ENCODE measurements at places on chromosomes 5 and 9. TPM values are rescaled to one million over a fixed set of nuclear protein-coding genes. Genes with fewer than 3 reads are reported as not detected.

Gene TAF11L13
- total RNA-seq: not detected

GRCh38 chr5:18433336-18433735 lies 799.1 kb downstream of the TAF11L14 start:
- H3K27ac ChIP-seq: no peak overlapping the region
- no peaks in the 10 kb centered on the region for H3K36me3 ChIP-seq
- no peak for ATAC-seq
- no peaks in the 10 kb centered on the region for H3K27me3 ChIP-seq
- no peak overlapping the region for H3K4me3 ChIP-seq

- H3K4me1 ChIP-seq: no peaks in the 10 kb centered on the region
- H3K4me3 ChIP-seq: no peak overlapping the region
- H3K27me3 ChIP-seq: peaks cover 18% of the 10 kb centered on the region
Measured at GRCh38 chr9:117737721-117738226, 33.6 kb downstream of the TLR4 start.

DNA sequence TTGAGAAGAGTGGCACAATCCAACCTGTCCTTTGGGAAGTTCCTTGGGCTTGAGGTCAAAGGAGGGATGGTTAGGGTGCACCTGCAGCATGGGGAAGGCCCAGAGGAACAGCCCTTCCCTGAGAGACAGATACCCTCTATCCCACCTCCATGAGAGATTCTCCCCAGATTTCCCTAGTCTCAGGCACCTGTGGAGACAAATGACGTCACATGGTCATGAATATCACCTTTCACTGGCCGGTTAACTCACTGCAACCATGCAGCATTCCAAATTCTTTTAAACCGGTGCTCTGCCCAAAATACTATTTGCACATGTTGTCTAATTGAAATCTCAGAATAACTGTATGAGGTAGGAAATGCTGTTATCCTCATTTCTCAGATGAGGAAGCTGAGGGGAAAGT lies 15.6 kb upstream of the TRIO start:
- H3K36me3 ChIP-seq: no peaks in the 10 kb centered on the region
- H3K4me1 ChIP-seq: no peaks in the 10 kb centered on the region
- peaks cover 6% of the 10 kb centered on the region for H3K27me3 ChIP-seq
- no peak overlapping the region for H3K27ac ChIP-seq

All from activated T-helper 17 cell treated with anti-CD3 and anti-CD28 coated beads, Interleukin-2, amount 50 U/mL, for 72 hours (primary cell).